ENCODE measurements at places on chromosomes 5 and 9. TPM values are rescaled to one million over a fixed set of nuclear protein-coding genes. Genes with fewer than 3 reads are reported as not detected.

The IRX1 gene
- total RNA-seq = not detected

The PCDHB4 gene
- 6.9 TPM for total RNA-seq

The PDLIM4 gene
- 45.4 TPM for total RNA-seq

The HK3 gene
- 1.9 TPM for total RNA-seq

The SVEP1 gene
- 0.40 TPM for total RNA-seq

The CREBRF gene
- 36.7 TPM for total RNA-seq

The GRAMD2B gene
- total RNA-seq = 19.2 TPM

The PCDHGB5 gene
- total RNA-seq = 18.2 TPM

The ADAMTSL2 gene
- total RNA-seq = 2.1 TPM

The CRB2 gene
- 0.33 TPM for total RNA-seq

The OR1L8 gene
- 0.24 TPM for total RNA-seq

The C5orf24 gene
- total RNA-seq = 36.3 TPM

The IL4 gene
- not detected for total RNA-seq

The SUSD3 gene
- 36.4 TPM for total RNA-seq

The SCGB3A2 gene
- total RNA-seq = not detected

The IL3 gene
- not detected for total RNA-seq

The MCCC2 gene
- total RNA-seq = 30.4 TPM

The IFNA17 gene
- total RNA-seq = not detected

All from ovary (tissue), 10 donors.